ENCODE measurements at places on chromosomes 7 and 10. TPM values are rescaled to one million over a fixed set of nuclear protein-coding genes. Genes with fewer than 3 reads are reported as not detected.

DRGX gene
- total RNA-seq, result not detected

ELN gene
- not detected for total RNA-seq

IL2RA gene
- 988 TPM for total RNA-seq

ATOH7 gene
- total RNA-seq, result not detected

FGFBP3 gene
- total RNA-seq, result 1.2 TPM

TRPV5 gene
- total RNA-seq, result not detected

ZNF248 gene
- total RNA-seq, result 7.4 TPM

ZNF117 gene
- total RNA-seq, result 3.3 TPM

KCNH2 gene
- total RNA-seq, result 0.34 TPM

LDB3 gene
- 0.43 TPM for total RNA-seq

CNNM2 gene
- 4.2 TPM for total RNA-seq

TUBAL3 gene
- total RNA-seq, result not detected

EVX1 gene
- not detected for total RNA-seq

SOSTDC1 gene
- not detected for total RNA-seq

OPN1SW gene
- not detected for total RNA-seq

HABP2 gene
- total RNA-seq, result not detected

HOXA10 gene
- not detected for total RNA-seq

AKR1C4 gene
- total RNA-seq, result not detected

ZNF746 gene
- 14.9 TPM for total RNA-seq

NRG3 gene
- not detected for total RNA-seq

NXPH1 gene
- not detected for total RNA-seq

Data from activated CD4-positive, alpha-beta memory T cell treated with anti-CD3 and anti-CD28 coated beads for 36 hours (primary cell).